ENCODE measurements at places on chromosomes 7 and 10.

- DNase-seq = no peak
Observed at GRCh38 chr7:106757846-106758245, 96.9 kb upstream of the CCDC71L start.

- DNase-seq = peak; percentile 31
Observed at GRCh38 chr7:96273716-96274115, 48.2 kb downstream of the SLC25A13 start.

DNA sequence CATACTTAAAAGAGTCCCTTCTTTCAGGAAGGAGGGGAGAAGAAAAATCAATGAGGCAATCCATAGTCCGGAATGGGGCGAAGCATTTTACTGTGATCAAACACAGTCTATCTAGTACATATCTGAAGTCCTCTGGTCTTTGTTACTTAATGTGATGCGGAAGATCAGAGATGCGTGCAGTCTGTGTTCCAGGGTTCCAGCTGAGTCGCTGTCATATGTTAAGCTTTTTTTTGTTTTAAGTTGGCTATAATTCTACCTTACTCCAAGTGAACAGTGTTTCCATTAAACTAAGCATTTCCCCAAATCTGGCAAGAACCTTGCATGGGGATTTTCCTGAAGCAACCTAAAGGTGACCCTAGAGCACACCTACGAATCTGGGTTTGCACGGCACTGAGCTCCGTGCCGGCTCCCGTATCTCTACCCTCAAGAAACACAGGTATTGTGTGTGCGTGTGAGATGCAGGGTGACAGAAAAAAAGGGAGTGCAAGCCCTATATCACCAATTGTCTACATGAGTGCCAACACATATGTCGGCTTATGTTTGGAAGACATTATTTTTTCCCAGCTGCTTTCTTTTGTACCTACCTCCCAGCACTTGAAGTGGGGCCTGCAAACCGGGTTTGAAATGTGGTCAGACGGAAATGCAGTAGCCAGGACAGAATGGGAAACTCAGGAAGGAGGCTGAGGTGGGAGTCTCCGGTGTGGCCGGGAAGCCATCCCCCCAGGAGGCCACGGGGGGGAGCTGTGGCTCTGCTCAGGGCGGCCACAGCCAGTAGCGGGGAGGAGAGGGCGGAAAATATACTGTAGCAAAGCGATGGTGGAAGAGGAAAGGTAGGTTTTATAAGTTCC is 435.8 kb upstream of the MGMT start:
- peak; percentile 92 for DNase-seq

- no peak for DNase-seq
Observed at GRCh38 chr7:114416129-114416990, 1.7 kb downstream of the FOXP2 start.

GRCh38 chr10:71077143-71077581 is 135.2 kb upstream of the UNC5B start:
- peak; percentile 73 for DNase-seq

DNA sequence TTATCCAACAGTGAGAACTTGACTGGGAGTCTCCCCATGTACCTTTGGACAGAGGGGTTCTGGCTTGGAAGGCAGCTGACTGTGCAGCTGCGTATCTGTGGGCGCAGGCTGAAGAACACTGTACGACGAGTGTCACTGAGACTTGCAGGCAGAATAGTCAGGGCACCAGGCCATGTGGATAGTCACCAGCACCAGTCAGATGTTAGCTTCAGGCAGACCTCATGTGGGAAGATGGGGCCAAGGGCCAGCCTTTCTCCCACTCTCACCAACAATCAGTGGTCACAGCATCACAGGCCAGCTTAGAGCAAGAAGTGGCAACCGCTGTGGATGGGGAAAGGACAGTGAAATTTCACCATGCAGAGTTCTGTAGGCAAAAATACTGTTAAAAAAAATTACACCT is 43.4 kb upstream of the GJD4 start:
- peak; percentile 18 for DNase-seq

- no peak for DNase-seq
Observed at GRCh38 chr10:62112300-62112699, 156.3 kb downstream of the RTKN2 start.

DNA sequence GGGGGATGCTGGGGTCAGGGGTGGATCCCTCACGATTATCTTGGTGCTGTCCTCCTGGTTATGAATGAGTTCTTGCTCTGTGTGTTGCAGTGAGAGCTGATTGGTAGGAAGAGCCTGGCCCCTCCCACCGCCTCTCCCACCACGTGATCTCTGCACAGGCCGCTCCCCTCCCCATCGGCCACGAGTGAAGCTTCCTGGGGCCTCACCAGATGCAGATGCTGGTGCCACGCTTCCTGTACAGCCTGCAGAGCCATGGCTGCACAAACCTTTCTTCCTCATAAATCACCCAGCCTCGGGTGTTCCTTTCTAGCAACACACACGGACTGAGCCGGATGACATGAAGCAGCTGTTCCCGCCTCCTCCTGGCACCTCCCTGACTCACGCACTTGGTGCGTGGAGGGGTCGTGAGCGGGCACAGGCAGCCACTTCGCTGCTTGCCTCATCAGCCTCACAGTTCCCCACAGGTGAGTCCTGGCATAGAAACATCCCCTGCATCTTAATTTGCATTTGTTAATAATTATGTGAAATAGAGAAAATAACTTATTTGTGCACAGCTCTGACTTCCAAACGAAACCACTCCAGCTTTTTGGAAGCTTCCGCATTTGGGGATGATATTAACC is 210.8 kb downstream of the ADARB2 start:
- peak; percentile 21 for DNase-seq

- DNase-seq = no peak
Observed at GRCh38 chr7:103690242-103690974, 244.4 kb upstream of the SLC26A5 start.

DNA sequence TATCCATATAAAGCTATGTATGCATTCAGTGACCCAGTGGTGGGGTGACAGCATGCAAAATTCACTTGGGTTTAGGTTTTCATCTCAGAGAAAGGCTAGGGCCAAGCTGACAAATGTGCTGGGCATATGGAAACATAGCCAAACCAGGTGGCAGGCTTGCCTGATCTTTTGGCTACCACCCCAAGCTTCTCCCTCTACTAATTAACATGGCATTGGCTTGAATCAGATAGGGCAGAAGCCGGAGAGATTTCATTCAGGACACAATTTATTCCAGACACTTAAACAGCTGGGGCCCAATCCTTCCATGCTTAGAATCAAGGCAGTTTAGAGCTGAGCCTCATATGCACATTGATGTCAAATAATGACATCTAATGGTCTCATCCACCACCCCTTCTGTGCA is 95.5 kb upstream of the AGK start:
- DNase-seq = no peak

- no peak for DNase-seq
Observed at GRCh38 chr7:112302566-112302965, 96.1 kb downstream of the ZNF277 start.

DNA sequence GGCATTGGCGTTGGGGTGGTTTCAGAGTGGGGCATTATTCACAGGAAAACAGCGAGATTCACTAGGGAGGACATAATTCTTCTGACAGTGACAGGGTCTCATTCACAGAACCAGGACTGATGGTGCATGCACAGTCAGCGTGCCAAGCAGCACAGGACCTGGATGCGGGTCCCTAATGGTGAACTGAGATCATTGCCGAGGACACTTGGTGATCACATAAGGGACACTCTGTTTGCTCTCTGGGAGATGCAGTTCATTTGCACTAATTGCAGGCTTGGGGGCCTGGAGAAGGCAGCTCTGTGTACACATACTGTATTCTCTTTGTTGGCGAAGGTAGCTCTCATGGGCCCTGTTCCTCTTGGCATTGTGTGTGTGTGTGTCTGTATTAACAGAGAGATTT is 716.1 kb downstream of the PHTF2 start:
- peak; percentile 1 for DNase-seq

GRCh38 chr10:29807163-29807806 is 172.5 kb upstream of the SVIL start:
- DNase-seq = peak; percentile 63

DNA sequence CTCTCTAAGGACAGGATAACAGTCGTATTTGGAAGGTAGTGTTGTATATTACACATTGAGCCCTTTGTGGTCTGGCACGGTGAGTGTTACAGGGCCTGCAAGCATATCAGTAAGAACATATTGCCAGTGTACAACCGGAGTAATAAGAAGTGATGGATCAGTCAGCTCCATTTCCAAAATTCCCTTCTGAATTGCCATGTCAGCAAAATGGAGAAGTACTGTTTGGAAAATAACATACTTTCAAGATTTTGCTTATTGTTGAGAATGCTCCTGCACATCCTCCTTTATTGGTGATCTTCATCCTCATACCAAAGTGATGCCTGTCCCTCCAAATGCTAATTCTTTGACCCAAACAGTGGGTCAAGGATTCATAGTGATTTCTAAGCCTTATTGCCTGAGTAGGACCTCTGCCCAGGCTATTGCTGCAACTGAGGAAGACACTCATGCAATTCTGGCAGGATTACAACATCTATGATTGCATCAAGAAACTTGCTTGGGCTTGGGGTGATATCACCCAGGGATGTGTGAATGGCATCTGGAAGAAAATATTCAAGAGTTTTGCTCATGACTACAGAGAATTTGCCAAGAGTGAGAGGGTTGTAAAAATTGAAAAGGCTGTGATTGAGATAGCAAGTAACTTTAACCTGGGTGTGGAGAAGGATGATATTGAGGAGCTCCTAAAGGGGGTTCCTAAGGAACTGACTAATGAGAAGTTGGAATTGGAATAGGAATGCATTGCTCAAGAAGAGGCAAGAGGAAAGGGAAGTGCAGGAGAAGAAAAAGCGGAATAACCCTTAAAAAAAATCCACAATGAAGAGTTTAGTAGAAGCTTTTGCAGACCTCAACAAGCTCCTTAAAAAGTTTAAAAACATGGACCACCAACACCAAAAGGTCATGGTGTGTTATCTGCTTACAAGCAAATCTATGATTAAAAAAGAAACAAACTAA is 452.2 kb upstream of the SORCS1 start:
- DNase-seq = no peak

GRCh38 chr7:51234139-51234538 is 82.5 kb downstream of the COBL start:
- DNase-seq = no peak

DNA sequence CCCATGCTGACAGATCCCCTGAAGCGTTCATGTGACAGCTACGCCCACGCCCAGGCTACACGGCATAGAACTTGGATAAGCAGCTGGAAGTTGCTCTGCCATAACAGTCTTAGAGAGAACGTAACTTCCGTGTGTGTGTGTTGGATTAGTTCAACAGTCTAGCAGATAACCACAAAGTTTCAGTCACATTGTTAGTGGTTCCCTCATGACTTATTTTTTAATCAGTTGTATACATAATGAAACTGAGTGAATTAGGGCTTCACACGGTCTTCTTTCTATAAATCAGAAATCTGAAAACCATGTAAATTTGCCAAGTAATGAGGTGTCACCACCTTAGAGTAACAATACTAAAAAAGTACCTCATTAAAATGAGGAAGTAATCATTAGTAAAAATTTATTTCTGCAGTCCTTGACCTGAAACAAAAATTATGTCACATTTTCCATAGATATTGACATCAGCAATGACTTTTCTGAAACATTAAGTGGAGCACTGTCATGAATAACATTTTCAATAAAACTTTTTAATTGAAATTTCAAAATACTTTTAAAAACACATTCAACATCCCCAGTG is 21.7 kb upstream of the MACC1 start:
- no peak for DNase-seq

- no peak for DNase-seq
Observed at GRCh38 chr7:157570531-157571200, 233.9 kb downstream of the DNAJB6 start.

- peak; percentile 32 for DNase-seq
Observed at GRCh38 chr7:10889266-10889898, 84.3 kb upstream of the PHF14 start.

- DNase-seq = peak; percentile 91
Observed at GRCh38 chr7:76386691-76387260, 22.7 kb downstream of the SSC4D start.
